ENCODE measurements at places on chromosomes 2 and 18.

- DNase-seq = no peak
These were observed 316.9 kb downstream of the CDH2 start for GRCh38 chr18:27860011-27860410.

DNA sequence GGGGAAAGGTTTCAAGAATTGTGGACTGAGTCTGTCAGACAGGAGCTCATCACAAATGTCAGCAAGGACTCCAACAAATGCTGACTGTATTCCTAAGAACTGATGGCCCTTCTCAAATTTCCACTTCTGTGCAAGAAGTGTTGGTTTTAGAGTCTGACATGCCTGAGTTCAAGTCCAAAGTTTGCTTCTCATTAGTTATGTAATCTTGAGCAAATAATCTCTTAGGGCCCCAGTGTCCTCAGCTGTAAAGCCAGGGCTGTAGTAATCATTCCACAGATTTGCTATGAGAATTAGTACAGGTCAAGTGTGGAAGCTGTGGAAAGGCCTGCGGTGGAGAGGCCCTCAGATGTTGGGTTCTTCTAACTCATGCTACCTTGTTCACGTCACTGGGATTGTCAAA lies 23.9 kb downstream of the MEP1B start:
- DNase-seq = no peak

- no peak for DNase-seq
These were observed 896.7 kb upstream of the ZEB2 start for GRCh38 chr2:145416640-145417039.

DNA sequence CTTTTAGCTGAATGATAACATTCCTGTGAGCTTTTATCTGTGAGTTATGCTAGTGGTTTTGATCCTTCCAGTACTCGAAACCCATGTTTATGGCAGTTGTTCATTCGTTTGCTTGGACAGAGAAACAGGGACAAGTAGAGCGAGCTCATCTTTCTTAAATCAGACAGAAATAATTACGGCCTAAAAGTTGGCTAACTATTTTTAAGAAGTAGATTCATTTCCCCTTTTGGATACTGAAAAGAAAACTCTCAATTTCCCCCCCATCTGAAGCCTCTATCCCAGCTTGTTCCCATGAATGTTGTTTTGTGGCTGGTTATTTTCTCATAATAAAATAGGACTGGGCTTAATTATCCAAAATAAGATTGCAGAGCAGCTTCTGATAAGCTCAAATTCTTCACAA lies 67.1 kb downstream of the ANTXR1 start:
- no peak for DNase-seq

DNA sequence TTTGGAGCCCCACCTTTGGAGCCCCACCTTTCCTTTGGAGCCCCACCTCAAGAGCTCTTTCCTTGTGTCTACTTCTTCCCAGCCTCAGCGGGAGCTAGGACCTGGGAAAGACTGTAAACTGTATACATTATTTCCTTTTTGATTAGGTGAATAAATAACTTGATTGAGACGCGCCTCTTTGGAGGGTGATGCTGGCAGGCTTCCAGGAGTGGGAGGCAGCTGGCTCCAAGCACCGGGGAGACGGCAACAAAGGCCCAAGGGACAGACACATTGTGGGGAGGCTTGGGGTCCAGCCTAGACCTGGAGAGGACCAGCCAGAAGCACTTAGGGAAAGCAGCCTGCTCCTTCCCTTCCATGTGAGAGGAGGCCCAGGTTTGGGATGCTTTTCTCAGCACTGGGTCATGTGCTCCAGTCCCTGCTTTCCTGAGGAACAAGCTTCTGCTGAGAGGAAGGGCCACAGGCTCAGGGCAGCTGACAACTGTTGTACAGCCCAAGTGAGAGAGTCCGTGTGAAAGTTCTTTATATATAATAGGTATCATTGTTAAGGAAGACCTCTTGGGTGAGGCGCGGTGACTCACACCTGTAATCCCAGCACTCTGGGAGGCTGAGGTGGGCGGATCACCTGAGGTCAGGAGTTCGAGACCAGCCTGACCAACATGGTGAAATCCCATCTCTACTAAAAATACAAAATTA lies 297.2 kb upstream of the SLC14A2 start:
- DNase-seq = no peak

GRCh38 chr2:117801826-117802225 lies 12.7 kb upstream of the DDX18 start:
- DNase-seq = no peak

- no peak for DNase-seq
These were observed 466.6 kb downstream of the LPIN1 start for GRCh38 chr2:12212841-12213597.

DNA sequence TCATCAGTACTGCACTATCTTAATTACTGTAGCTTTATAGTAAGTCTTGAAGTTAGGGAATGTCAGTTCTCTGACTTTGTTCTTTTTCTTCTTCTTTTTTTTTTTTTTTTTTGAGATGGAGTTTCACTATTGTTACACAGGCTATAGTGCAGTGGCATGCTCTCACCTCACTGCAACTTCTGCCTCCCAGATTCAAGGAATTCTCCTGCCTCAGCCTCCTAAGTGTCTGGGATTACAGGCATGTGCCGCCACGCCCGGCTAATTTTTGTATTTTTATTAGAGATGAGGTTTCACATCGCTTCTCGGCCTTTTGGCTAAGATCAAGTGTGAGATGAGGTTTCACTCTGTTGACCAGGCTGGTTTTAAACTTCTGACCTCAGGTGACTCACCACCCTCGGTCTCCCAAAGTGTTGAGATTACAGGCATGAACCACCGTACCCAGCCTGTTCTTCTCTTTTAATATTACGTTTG lies 41.9 kb upstream of the TANC1 start:
- DNase-seq = no peak

DNA sequence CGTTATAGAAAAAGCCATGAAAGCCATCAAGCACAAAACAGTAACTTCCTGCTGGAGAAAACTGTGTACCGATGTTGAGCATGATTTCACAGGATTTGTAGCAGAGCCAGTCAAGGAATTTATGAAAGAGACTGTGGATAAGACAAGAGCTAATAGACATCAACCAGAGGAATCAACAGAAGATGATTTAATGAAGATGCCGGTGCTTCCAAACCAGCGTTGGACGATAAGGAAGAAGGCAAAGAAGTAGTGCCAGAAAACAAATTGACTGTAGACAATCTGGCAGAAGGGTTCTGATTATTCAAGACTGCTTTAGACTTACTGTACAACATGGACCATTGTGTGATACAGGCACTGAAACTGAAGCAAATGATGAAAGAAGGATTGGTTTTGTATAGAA lies 49.5 kb upstream of the GAREM2 start:
- no peak for DNase-seq

GRCh38 chr2:80519699-80520291 lies 215.2 kb upstream of the LRRTM1 start:
- DNase-seq = no peak

DNA sequence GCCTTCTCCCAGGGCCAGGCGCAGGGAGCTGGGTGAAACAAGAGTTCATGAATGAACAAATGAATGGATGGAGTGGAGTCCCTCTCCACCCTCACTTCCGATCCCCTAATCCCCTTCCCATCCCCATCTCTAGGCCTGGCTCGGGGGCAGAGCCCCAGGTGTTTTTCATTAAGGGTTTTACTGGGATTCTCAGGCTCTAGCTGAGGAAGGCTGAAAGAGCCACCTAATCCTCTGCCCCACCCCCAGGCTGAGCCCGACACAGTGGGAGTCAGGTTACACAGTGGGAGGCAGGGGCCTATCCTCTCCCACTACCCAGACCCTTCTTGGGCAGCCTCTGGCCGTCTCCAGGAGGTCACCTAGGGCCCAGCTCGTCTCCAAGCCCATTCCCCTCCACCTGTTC lies 36.1 kb downstream of the SDC1 start:
- DNase-seq = no peak

GRCh38 chr18:36153771-36154170 lies 24.1 kb downstream of the ELP2 start:
- no peak for DNase-seq

DNA sequence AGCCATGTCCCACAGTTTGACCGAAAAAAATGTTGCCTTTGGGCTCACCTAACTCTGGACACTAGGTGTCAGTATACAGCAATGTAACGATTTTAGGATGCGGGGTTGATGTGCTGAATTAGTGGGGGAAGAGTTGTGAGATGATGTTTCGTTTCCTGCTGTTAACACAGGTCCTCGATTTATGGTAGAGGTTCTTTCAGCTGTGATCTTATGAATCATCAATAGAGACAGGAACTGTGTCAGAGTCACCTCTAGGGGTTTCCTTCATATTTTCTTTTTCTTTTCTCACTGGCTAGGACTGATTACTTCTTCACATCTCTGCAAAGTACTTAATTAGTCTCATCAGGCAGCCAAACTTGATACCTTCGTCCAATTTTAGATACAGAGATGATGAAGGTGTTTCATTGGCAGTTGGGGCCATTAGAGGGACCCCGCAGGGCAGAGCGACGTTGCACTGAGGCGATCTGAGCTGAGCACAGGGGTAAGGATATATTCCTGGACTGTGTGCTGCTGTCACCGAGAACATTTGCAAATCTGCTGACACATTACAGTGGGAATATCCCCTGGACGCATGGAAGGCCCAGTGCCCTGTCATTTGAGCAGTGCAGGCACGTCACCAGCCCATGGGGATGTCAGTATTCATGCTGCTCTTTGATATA lies 10.2 kb upstream of the MMADHC start:
- DNase-seq = peak; percentile 87

DNA sequence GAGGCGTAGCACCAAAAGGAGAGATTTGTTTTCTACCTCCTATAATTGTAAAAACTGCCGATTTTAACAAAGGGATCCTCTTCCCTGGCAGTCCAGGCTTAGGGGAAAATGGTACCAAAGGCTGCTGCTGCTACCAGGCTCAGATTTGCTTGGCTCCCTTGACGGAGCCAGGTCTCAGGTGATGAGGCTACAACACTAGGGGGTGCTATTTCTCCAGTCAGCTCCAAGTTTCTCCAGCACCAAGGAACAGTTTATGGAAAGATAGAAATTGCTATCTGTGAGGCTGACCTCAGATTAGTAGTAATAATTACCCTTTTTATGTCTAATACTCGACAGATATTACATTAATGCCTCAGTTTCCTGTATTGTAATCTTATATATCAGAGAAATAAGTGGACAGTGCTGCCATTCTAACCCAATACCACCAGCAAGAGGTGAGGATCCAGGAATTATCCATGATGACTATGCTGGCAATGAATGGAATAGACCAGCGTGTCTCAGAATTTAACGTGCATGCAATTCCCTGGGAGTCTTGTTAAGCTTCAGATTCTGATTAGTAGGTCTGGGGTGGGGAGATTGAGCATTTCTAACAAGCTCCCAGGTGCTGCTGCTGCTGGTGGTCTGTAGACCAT lies 111.3 kb downstream of the ESCO1 start:
- DNase-seq = peak; percentile 40

Measured in common myeloid progenitor, CD34-positive (primary cell).